ENCODE measurements at places on chromosomes 2 and 18. TPM values are rescaled to one million over a fixed set of nuclear protein-coding genes. Genes with fewer than 3 reads are reported as not detected.
A peak's percentile ranks its signal among the peaks of the same experiment; 100 is the strongest.

GRCh38 chr2:143524119-143524553, 394.9 kb downstream of the ARHGAP15 start:
- no peak for DNase-seq

DNA sequence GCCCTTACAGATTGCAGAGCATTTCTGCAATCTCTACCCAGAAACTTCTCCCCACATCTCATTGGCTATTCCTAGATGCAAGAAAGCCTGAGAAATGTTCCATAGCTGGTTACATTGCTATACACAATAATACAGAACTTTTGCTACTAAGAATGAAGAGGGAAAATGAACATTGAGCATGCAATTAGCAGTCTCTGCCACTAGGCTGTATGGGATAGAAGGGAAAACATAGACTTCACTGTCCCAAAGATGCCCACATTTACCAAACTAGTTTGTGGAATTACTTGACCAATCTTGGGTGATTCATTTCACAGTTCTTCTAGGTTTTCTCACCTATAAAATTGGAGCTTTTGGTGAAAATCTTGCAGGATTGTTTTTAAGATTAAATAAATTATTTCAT, 265.7 kb upstream of the NT5C1B start:
- no peak for DNase-seq

DNA sequence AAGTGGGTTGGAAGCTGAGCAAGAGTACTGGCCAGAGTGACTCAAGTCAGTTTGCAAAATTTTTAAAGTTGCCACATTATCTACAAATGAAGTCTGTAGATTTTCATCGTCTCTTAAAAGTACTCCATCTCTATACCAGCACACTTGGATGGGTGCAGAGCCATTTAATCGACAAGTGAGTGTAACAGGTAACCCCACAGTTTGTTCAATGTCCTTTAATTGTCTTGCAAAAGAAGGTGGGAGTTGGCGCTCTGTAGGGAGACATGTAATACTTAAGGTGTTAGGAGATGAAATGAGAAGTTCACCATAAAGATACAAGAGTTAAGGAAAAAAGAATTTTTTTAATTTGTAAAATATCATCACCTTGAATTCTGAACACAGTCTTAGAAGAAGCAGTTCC, 84.9 kb downstream of the TTN start:
- no peak for DNase-seq

DNA sequence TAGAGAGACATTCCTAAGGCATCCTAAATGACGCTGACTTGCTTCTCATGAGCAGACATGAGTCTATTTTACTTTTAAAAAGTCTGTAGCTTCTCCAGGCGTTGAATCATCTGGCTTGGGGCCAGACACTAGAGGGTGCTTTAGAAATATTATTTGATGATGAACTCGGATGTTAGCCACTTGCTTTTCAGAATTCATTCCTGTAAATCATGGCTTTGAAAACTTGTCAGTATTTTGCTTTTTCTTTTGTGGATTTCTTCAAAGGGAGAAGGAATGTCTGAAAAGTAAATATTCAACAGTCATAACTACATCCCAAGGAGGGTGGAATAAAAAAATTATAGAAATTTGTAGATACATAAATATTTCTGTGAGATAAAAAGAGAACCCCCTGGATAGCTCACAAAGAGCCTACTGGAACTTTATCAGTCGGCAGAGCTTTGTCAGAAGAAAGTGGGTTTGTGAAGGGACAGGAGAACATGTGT, 370.8 kb downstream of the OSR1 start:
- DNase-seq: peak; percentile 89

DNA sequence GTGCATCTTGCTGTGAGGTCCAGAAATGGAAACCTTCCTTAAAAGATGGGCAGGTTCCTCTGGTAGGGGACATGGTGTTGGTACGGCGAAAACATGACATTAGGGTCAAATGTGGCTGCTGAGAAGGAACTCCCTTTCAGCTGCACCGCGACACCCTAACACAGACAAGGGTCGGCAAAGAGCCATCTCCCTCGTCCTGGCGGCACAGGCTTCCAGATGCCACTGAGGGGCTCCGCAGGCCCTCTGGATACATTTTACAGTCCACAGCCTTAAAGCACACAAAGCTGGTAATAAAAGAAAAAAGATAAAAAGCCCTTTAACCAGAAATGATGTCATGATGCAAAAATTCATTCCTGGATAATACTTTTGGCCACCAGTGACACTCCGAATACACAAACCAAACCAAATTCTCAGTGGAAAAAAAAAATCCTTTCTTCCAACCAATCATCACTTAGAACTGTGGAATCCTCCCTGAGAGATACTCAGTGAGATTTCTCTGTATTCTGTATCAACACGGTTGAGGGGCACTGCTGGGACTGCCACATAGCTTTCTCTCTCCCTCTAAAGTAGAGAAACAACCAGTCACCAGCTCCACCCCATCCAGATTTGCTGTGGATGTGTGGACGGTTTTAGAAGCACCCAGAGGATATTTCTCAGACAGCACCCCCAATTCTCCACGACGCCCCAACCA, 174.8 kb downstream of the HDAC4 start:
- no peak for DNase-seq

- DNase-seq: no peak
Measured at GRCh38 chr2:129375632-129376425, 603.6 kb upstream of the RAB6C start.

- peak; percentile 51 for DNase-seq
Measured at GRCh38 chr2:10059552-10060335, 16.4 kb downstream of the KLF11 start.

- no peak for DNase-seq
Measured at GRCh38 chr2:67641312-67642045, 244.3 kb downstream of the ETAA1 start.

GRCh38 chr18:38297910-38298309, 732.3 kb upstream of the CELF4 start:
- DNase-seq: no peak

GRCh38 chr18:58502628-58503027, 126.3 kb downstream of the ALPK2 start:
- no peak for DNase-seq

Gene SKOR2
- not detected for total RNA-seq

Gene UGT1A4
- total RNA-seq: not detected

Gene DYNC2LI1
- 28.3 TPM for total RNA-seq

Gene COL4A3
- 7.0 TPM for total RNA-seq

Gene GKN2
- not detected for total RNA-seq

Measured in sciatic nerve (tissue), 2 donors.